Common myeloid progenitor, CD34-positive (primary cell): ENCODE measurements at places on chromosomes 12 and 14.

DNA sequence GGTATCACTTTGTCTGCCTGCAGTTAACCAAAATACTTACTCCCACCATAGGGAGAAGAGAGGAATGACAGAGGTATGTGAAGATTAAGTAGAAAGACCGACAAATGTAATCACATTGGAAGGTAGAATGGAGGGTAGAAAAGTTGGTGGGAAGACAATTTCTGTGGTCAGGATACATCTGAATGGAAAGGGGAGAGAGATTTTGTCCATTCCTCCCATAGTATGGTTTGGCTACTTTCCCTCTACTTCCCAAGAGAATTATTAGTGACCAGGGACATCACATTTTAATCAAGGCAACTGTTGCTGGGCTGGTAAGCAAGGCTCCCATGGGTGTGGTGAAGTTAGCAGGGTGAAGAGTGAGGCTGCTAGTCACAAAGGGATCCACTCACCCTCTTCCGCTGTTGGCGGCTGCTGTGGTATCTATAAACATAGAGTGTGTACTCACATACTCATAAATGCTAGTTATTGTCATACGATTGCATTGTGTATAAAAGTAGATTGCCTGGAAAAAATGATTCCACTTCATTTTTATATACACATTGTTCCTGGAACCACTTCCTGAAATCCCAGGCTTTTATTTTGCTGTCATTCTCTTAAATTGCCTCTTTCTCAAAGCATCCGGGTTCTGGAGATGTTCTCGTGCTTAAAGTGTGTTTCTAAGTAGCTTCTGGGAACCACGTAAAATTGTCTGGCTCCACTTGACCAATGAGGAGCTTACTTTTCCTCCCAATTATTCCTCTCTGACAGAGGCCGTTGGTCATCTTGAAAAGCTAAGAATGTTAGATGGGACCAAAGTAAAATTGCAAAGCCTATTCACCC is 413.1 kb downstream of the ZFP36L1 start:
- H3K36me3 ChIP-seq, result no peaks in the 10 kb centered on the region
- no peak overlapping the region for H3K4me3 ChIP-seq
- no peak for DNase-seq
- no peak overlapping the region for H3K27ac ChIP-seq
- H3K4me1 ChIP-seq, result peaks cover 34% of the 10 kb centered on the region

DNA sequence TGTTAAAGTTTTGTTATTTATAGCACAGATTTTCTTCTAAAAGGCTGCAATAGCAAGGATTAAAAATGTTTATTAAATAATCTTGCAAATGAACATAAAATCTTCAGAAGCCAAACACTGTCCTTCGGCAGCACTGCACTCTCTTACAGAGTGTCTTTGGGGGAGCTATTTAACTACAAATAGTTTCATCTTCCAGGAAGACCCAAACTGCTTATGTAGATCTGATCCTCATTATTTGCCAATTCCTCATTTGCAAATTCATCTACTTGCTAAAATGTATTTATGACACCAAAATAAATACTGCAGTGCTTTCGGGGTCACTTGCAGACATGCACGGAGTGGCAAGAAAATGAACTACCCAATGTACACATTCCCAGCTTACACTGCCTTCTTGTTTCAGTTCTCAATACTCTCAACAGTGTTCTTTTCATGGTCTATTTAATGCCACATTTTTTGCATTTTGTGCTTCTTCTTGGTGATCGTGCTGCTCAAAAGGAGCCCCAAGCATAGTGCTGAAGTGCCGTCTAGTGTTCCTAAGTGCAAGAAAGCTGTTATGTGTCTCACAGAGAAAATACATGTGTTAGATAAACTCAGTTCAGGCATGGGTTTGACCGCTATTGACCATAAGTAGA is 128.1 kb downstream of the PRKD1 start:
- DNase-seq, result no peak
- H3K4me3 ChIP-seq, result no peak overlapping the region

DNA sequence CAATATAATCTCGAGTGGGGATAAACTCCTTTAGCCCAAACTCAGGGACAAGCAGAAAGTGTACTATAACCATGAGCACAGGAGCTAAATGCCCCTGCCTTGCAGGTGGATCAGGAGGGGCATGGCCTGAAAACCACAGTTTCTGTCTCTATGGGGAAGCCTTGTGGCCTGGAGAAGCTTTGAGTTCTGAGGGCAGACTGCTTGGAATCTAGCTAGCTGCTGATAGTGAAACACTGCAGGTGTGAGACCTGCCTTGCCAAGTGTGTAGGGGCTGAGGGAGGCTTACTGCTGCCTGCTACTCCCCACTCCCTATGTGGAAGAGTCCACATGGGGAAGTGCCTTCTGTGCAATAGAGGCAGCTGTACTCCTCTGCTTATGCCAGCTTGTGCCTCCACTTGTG is 352.3 kb upstream of the OR4E1 start:
- H3K27me3 ChIP-seq, result no peaks in the 10 kb centered on the region
- DNase-seq, result no peak
- no peaks in the 10 kb centered on the region for H3K36me3 ChIP-seq
- no peak overlapping the region for H3K4me3 ChIP-seq

- H3K4me1 ChIP-seq, result peaks cover 13% of the 10 kb centered on the region
- DNase-seq, result peak; percentile 39
- no peaks in the 10 kb centered on the region for H3K36me3 ChIP-seq
- H3K27ac ChIP-seq, result no peak overlapping the region
Measured at GRCh38 chr12:617304-617915, 45.8 kb downstream of the NINJ2 start.

DNA sequence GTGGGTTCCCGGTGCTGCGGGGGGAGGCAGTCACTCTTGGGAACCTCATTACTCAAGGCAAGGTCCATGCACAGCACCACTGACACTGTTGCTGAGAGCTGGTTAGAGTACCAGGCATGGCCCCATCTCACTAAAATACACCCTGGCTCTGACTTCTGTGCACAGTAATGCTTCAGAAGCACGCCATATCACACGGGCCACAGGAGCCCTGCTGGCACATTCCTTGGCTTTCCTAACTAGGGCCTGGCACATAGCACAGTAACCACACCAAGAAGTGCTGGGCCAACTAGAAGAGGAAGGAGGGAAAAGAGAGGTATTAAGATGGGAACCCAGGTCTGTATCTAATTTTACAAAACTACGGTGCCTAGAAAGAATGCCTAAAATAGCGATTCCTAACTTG is 13.5 kb upstream of the RAB35 start:
- H3K27me3 ChIP-seq, result no peaks in the 10 kb centered on the region
- no peak for DNase-seq

- no peak overlapping the region for H3K27ac ChIP-seq
- H3K36me3 ChIP-seq, result no peaks in the 10 kb centered on the region
- H3K27me3 ChIP-seq, result no peaks in the 10 kb centered on the region
- no peak for DNase-seq
- H3K4me1 ChIP-seq, result no peaks in the 10 kb centered on the region
Measured at GRCh38 chr12:90229407-90230170, 521.0 kb upstream of the ATP2B1 start.

- no peak for DNase-seq
- H3K36me3 ChIP-seq, result no peaks in the 10 kb centered on the region
- no peak overlapping the region for H3K27ac ChIP-seq
- H3K27me3 ChIP-seq, result no peaks in the 10 kb centered on the region
Measured at GRCh38 chr14:103941462-103941861, 867 bp downstream of the RD3L start.

DNA sequence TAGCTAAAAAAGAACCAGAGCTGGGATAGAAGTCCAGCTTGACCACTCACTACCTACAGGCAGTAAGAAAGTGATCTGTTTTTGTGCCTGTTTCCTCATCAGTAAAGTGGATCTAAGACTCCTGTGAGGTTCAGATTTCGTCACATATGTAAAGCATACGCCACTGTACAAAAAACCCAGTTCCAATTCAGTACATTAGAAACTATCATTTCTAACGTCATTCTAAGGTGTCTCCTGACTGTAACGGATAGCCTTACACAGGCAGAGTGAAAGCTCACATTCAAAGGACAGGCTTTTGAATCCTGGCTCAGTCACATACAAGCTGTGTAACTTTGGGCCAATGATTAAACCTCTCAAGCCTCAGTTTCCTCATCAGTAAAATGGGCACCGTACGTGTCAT is 3.5 kb downstream of the SLC15A4 start:
- no peak overlapping the region for H3K27ac ChIP-seq
- H3K27me3 ChIP-seq, result no peaks in the 10 kb centered on the region
- H3K4me3 ChIP-seq, result no peak overlapping the region
- DNase-seq, result no peak
- H3K36me3 ChIP-seq, result peaks cover 6% of the 10 kb centered on the region

- no peaks in the 10 kb centered on the region for H3K27me3 ChIP-seq
- peaks cover 4% of the 10 kb centered on the region for H3K36me3 ChIP-seq
- peak overlapping the region; percentile 99 for H3K27ac ChIP-seq
- H3K4me3 ChIP-seq, result peak overlapping the region; percentile 85
- DNase-seq, result peak; percentile 2
- H3K4me1 ChIP-seq, result peaks cover 29% of the 10 kb centered on the region
Measured at GRCh38 chr14:35122696-35123387, 490 bp downstream of the PRORP start.

- no peak overlapping the region for H3K4me3 ChIP-seq
Measured at GRCh38 chr14:90426031-90426540, 29.3 kb downstream of the CALM1 start.

- H3K4me1 ChIP-seq, result no peaks in the 10 kb centered on the region
- H3K27ac ChIP-seq, result no peak overlapping the region
- no peak overlapping the region for H3K4me3 ChIP-seq
- H3K36me3 ChIP-seq, result no peaks in the 10 kb centered on the region
Measured at GRCh38 chr14:87878959-87879358, 114.0 kb downstream of the GALC start.

DNA sequence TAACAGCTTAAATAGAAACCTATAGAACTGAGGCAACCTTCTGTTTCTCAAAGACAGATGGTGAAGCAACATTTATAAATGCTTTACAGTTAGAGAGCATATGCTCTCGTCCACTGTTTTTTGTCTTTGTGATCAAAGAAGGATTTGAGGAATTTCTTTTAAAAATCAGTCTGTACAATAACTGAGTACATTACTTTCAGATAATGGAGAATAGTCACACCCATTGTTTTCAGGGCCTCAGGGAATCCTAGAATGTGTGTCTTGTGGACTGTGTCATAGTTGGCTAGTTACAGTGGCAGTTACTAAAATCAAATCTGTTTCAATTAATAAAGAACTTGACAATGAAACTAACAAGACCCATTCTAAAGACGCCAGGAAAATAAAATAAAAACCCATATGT is 107.9 kb downstream of the PRKCH start:
- no peaks in the 10 kb centered on the region for H3K27me3 ChIP-seq
- no peak overlapping the region for H3K4me3 ChIP-seq
- H3K36me3 ChIP-seq, result no peaks in the 10 kb centered on the region

DNA sequence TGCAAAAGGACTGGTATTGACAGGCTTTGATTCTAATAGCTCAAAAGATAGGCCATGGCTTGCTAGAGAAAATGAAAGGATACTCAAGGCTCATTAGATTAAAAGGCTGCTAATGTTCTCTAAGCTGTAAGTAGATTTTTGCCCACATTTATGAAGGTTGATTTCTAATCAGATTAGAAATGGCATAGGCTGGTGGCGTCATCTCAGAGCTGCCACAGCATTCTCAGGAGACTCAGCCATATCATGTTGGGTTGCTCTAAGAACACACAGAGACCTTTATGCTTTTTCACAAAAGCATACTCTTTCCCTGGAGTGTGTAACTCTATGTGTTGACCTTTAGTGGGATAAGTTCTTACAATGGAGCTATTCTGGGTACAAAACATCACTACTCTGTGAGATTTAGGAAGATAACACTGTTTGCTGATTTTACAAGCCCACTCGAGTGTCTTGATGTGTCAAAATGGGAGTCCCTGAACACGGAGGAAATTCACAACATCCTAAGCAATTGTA is 576.0 kb downstream of the NRXN3 start:
- no peaks in the 10 kb centered on the region for H3K27me3 ChIP-seq
- H3K4me1 ChIP-seq, result no peaks in the 10 kb centered on the region
- no peak overlapping the region for H3K4me3 ChIP-seq
- H3K27ac ChIP-seq, result no peak overlapping the region
- DNase-seq, result no peak
